ENCODE measurements at places on chromosomes 6 and 20. TPM values are rescaled to one million over a fixed set of nuclear protein-coding genes. Genes with fewer than 3 reads are reported as not detected.

Gene HTR1B
- total RNA-seq, result not detected

Gene PRICKLE4
- 0.44 TPM for total RNA-seq

Gene DEFB124
- total RNA-seq, result not detected

Gene TBC1D7
- total RNA-seq, result 33.6 TPM

Gene SOX4
- total RNA-seq, result 16.3 TPM

Gene FOXA2
- 12.1 TPM for total RNA-seq

Data from A549 treated with CpdA at 1 μM for 4 hours (cell line).